ENCODE measurements at places on chromosomes 4 and X.

- DNase-seq, result peak; percentile 24
Measured at GRCh38 chr4:82623121-82623683, 61.4 kb upstream of the TMEM150C start.

DNA sequence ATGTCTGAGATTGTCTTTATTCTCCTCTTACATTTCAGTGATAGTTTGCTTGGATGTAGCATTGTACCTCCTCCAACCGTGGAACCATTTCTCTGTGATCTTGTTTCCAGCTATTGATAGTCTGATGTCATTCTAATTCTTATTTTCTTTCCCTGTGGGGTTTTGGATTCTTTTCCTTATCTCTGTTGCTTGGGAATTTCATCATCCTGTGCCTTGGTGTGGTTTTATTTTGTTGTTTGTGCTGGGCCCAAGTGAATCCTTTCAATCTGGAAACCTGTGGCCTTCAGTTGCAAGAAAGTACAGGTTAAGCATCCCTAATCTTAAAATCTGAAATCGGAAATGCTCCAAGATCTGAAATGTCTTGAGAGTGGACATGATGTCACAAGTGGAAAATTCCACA lies 22.0 kb downstream of the MSX1 start:
- no peak for DNase-seq

GRCh38 chr4:143023239-143023918 lies 161.3 kb upstream of the USP38 start:
- DNase-seq, result peak; percentile 20

GRCh38 chr4:47031011-47031678 lies at the start of gene GABRB1:
Gene GABRB1, plus strand, starts transcription at chr4:47031567.
- DNase-seq, result peak; percentile 39
